T-helper 9 cell (primary cell): ENCODE measurements at places on chromosomes 11 and 22.

- no peak for DNase-seq
Measured at GRCh38 chr22:35305525-35306070, 5.9 kb downstream of the TOM1 start.

DNA sequence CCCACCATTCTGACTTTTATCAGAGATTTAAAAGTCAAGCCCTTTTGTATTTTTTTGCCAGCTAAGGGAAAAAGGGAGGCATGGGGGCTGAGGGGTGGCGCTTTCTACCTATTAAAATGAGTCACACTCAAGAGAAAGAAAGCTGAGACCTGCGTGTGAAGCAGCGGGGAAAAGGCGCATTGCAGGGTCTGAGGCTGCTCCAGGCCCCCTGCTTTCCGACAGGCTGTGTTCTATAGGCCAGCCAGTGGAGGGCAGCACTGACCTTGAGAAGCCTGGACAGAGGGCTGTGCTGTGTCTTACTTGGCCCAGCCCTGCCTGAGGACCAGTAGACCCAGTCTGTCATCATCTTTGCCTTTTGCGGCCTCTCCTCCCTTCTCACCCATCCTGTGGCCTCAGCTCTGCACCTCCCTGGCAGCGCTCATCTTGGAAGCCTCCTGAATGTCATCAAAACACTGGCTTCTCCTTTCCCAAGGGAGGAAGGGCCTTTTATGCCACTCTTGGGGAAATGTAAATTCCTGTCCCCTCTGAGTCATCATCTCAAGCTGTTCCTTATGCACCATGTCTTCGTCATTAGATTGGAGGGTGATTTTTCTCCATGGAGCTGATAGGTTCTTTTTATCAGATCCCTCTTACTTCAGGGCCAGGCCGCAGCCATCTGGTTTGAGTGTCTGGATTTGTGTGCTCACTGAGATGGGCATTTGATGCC, 12.6 kb upstream of the MAPK8IP1 start:
- peak; percentile 16 for DNase-seq

GRCh38 chr11:114054806-114055205, 4.7 kb upstream of the ZBTB16 start:
- DNase-seq, result no peak

- DNase-seq, result no peak
Measured at GRCh38 chr11:73381589-73381988, 5.4 kb downstream of the RELT start.

DNA sequence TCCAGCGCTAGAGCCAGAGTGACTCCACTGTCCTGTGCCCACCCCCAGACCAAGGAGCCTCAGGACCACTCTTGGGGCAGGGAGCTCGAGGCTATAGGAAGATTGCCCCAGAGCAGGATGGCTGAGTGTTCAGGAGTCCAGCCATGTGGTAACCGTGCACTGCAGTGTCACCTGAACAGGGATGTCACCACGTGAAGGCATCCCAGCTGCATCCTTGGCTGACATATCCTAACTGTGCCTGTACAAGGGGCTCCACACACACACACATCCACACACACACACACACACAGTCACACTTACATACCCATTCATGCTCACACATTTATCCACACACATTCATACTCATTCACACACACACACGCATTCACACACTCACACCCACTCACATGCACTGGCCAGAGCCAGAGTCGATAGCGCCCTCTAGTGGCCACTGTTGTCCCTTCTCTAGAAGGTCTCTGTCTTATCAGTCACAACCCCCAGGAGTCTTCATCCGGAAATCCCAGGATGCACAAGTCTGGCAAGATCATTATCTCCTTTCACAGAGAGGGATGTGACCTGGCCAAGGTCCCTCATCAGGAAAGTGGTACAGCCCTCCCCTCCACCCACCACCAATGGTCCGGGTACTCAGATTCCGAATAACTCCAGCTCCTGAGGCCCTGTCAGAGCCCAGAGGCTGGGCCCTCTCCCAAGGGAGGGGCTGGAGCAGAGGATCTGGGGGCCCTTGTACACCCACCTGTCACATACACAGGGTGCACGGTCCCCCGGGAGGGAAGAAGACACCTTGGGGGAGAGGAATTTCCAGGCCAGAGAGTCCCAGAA, 55.1 kb downstream of the IGLL5 start:
- peak; percentile 78 for DNase-seq

DNA sequence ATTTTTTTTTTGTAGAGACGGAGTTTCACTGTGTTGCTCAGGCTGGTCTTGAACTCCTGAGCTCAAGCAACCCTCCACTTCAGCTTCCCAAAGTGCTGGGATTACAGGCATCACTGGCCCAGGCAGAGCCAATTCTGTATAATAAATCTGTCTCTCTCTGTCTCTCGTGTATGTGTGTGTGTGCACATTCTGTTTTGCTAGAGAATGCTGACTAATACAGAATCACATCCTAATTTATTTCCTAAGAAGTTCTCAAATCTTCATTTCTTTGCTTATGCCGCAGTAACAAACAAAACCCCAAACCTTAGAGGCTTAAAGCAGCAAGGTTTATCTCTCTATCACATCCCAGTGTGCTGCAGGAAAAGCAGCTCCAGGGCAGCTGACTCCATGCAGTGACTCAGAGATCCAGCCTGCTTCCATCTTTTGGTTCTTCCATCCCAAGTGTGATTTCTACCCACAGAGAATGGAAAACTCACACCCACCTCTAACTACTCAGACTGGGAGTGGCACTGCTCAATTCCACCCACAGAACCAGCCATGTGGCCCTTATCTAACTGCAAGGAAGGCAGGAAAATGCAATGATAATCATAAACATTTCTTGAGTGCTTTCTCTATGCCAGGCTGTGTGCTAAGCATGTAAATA, 35.1 kb upstream of the LRRC10B start:
- DNase-seq, result no peak

DNA sequence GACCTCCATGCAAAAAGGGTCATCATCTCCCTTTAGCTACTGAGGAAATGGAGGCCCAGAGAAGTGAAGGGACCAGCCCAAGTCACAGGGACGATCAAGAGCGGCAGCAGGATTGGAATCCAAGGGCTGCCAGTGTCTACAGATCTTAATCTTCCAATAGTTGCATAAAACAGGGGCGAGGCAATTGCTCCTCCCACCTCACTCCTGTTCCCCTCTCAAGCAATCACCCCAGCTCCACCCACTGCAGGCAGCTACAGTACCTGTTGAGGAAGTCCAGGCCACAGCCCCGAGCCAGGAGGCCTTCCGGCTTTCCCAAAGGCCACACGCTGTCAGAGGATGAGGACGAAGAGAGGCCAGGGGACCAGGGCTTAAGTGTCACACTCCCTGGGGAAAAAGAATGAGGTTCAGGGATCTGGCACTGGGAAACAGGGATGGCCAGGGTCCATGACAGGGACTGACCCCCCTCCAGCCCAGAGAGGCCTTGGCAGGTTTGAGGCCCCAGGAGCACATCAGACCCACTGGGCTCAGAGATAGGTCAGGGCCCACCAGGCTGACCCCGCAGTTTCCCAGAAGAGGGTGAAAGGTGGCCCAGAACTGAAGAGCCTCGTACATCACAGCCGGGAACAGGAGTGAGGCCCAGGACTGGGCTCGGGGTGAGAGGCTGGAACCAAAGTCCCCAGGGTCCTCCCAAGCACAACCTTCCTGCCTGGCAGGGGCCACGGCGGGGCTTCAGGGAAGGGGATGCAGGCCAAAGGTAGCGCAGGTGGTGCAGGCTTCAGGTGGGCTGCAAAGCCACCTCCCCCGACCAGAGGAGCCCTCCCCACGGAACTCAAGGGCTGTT, 16.4 kb upstream of the MFNG start:
- no peak for DNase-seq

DNA sequence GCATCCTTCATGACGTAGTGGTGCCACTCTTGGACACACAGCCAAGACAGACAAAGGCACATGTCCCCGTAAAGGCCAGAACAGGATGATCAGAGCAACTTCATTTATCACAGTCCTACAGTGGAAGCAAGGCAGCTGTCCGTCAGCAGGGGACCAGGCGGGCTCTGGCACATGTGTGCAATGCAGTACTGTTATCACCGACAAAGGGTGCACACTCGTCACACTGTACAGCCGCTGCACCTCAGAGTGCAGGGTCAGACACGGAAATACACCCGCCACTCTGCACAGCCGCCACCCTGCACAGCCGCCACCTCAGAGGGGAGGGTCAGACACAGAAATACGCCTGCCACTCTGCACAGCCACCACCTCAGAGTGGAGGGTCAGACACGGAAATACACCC, 13.4 kb upstream of the IL17REL start:
- no peak for DNase-seq

GRCh38 chr11:131446590-131447275, 76.3 kb downstream of the NTM start:
- no peak for DNase-seq

DNA sequence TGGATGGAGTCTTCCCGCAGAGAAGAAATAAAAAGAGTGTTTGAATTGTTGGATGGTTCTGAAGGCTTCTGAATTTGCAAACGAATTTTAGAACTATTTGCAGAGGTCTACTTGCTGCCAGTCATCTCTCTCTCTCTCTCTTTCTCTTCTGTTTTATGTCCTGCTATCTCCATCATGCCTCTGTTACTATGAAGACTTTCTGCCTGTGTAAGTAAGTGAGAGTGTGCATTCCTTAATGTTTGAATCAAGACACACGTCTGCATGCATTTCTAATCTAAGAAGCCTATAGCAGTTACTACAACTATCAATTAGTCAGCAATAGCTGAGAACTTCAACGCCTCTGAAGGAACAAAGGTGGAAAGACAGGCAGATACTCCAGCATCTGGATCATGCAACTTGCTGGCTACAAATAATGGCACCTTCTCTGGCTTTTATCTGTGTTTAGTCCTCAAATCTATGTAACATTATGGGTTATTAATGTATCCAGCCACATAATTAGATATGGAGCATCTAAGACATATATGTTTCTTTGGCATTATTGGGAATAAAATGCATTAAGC, 191.5 kb upstream of the BLID start:
- DNase-seq, result no peak

- DNase-seq, result no peak
Measured at GRCh38 chr11:30000986-30001750, 15.7 kb downstream of the KCNA4 start.

DNA sequence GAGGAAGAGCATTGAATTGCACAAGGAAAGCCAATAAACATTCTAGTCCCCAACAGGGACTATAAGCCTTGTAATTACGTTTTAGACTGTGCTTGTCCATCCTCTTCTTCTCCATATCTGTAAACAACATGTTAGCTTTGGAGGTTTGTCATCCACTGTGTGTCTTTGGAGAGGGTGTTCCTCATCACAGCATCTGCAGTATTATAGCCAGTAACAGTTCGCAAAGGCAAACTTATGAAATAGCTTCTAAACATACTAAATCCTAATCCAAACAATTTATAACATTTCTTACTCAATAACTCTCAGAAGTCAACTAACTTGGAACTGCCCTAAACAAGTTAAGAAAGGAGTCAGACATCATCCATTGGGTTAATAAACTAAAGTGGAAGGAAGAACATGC, 10.3 kb upstream of the BDNF start:
- no peak for DNase-seq

GRCh38 chr11:96105944-96106343, 182.0 kb upstream of the MTMR2 start:
- DNase-seq, result no peak

GRCh38 chr11:17267576-17267975, 9.0 kb upstream of the NUCB2 start:
- no peak for DNase-seq

DNA sequence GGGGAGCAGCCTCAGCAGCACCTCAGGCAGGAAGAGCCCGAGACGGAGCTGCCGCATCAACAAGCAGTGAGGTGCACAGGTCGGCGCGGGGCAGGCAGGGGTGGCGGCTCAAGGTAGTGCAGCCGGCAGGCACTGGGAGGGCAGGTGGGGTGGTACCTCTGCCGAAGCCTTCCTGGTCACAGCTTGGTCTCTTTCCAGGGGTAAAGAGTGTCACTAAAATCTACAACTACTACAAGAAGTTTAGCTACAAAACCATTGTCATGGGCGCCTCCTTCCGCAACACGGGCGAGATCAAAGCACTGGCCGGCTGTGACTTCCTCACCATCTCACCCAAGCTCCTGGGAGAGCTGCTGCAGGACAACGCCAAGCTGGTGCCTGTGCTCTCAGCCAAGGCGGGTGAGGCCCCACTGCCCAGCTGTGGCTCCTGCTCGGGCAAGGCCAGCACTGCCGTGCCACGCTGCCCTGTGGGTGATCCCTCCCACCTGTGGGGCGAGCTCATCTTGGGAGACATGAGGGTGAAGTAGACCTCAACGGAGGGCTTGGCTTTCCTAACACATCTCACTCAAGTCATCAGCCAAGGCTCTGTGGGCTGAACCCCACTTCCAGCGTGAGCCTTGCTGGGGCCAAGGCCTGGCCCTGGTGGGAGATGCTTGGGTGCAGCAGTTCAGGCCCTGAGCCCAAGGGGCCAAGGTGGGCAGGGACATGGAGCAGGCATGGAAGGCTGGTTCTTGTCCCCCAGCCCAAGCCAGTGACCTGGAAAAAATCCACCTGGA, 13.6 kb downstream of the GATD1 start:
- no peak for DNase-seq

DNA sequence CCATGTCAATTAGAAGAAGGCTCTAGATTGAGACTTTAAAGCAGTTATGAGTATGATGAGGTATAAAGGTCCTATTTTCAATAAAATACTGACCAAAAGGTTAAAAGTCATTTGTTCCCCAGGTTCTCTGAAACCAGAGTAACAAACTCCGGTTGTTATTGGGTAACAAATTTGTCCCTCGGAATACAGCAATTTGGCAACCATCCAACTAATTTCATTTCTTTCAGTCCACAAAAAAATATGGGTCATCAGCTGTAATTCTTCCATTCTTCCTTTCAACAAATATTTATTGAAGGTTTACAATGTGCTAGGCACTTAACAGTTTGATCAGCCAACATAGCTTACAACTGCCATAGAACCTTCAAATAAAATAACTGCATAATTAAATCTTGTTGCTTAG, 79.9 kb downstream of the TTC28 start:
- DNase-seq, result no peak

GRCh38 chr22:27603800-27604144, 197.8 kb downstream of the MN1 start:
- DNase-seq, result no peak

DNA sequence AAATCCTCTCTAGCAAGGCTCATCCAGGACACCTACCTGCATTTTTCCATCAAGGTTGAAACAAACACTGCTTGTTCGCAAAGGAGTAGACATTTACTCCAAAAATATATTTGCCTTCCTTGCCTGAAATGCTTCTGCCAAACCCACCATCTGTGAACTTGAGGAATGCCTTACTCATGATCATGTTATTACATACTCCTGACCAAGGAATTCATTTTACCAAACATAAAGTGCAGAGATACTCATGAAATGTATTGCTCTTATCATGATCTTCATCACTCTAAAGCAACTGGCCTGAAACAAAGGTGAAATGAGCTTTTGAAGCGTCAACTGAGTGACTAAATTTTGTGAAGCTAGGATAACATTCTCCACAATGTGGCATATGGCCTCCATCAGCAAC, 243.1 kb upstream of the CCDC179 start:
- DNase-seq, result no peak
